T-helper 2 cell (primary cell): ENCODE measurements at places on chromosomes 3 and 15.
A peak's percentile ranks its signal among the peaks of the same experiment; 100 is the strongest.

- DNase-seq: no peak
Measured at GRCh38 chr3:104632521-104632920, 734.2 kb upstream of the ALCAM start.

DNA sequence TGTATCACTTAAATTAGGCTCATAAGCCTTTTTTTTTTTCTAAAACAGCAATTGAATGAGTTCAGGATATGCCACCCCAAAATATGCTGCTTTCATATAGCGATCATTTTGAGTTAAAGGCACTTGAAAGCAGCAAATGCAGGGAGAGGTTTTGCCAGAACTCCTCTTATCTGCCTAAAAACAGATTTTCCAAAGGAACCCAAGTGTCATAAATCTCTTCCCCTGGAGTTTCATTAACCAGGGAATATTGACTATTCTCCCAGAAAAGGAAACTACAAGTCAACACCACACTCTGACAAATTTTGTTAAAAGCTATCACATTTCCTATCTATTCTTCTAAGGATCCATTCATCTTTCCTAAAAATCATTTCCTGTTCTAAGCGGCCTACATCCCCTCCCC, 11.3 kb downstream of the DNAAF4 start:
- DNase-seq: no peak

DNA sequence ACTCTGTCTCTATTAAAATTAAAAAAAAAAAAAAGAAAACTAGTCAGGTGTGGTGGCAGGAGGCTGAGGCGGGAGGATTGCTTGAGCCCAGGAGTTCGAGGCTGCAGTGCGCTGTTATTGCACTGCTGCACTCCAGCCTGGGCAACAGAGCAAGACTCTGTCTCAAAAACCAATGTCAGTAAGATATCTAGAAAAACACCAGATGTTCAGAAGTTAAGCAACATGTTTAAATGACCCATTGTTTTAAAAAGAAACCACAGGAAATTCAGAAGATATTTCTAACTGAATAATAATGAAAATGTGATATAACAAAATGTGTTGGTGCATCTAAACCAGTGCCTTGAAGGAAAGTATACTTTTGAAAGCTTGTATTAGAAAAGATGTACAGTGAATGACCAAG, 203.4 kb upstream of the CGNL1 start:
- no peak for DNase-seq

GRCh38 chr3:44016818-44017217, 224.9 kb upstream of the TOPAZ1 start:
- DNase-seq: no peak

GRCh38 chr3:9373465-9373864, 10.6 kb downstream of the THUMPD3 start:
- DNase-seq: no peak

- no peak for DNase-seq
Measured at GRCh38 chr3:141044695-141045641, 6.2 kb upstream of the SPSB4 start.

DNA sequence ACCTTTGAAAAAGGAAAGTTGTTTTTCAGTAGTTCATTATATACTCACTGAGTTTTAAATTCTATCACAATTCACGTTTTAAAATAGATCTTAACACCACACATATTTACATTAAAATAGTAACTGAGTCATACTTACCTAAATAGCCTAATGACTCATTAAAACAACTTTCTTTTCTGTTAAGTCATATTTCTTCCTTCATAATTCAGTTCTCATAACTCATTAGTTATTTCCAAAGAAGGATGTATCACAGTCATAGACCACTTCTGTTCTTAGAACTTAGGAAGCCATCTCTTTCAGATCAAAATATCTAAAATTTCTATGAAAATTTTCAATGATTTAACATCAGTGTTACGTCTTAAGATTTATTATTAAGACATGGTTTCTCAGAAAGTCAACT, 885.9 kb downstream of the FHIT start:
- no peak for DNase-seq

DNA sequence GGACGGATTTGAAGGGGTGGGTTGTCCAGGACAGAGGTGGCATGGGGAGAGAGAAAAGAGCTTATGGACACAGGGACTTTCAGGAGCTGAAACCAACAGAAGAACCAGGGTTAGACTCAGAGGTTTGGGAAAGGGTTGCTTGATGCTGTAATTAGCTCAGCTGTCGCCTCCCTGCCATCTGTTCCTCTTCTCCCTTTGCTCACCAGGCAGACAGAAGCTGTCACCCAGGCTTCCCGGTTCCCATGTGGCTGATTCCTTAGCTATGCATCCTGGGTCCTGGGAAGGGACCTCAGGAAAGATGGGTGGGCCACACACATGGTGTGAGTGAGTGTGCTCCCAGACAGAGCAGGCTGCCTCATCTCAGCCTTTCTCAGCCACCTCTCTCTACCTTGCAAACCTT, 14.1 kb downstream of the PTPN23 start:
- DNase-seq: no peak

DNA sequence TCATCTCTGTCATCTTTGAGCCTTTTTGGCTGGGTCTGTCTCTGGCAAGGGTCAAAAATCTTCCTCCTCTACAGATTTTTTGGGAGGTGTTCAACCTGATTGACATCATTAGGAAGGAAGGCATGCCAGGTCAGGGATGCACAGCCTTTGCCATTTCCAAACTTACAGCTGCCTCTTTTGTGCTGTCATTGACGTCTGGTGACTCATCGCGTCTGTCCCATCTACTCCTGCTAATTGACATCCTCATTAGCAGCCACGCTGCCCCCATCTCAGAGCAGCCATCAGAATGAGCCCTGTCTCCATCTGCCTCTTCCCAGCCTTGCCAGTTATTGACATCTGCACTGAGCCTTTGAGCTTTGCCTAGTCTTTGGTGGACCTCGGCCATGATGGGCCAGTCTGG, 53.0 kb downstream of the PDIA5 start:
- no peak for DNase-seq

DNA sequence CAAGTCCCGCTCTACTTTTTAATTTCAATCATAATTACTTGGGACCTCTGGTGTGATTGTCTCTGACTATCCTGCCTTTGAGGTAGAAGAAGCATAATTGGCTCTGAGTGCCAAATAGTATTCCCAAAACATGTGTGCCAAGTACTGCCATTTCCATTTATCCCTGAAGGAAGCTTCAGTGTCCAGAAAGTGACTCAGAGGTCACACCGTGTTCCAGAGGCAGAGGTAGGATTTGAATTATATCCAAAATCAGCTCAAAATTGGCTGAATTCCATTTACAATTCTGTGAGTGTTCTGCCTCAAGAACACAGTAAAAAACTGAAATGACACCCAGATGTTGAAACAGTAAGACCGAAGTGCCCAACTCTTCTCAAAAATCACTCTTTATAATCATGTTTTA, 255.3 kb downstream of the RSL24D1 start:
- no peak for DNase-seq

GRCh38 chr15:78070049-78070700, 7.3 kb downstream of the TBC1D2B start:
- peak; percentile 75 for DNase-seq

DNA sequence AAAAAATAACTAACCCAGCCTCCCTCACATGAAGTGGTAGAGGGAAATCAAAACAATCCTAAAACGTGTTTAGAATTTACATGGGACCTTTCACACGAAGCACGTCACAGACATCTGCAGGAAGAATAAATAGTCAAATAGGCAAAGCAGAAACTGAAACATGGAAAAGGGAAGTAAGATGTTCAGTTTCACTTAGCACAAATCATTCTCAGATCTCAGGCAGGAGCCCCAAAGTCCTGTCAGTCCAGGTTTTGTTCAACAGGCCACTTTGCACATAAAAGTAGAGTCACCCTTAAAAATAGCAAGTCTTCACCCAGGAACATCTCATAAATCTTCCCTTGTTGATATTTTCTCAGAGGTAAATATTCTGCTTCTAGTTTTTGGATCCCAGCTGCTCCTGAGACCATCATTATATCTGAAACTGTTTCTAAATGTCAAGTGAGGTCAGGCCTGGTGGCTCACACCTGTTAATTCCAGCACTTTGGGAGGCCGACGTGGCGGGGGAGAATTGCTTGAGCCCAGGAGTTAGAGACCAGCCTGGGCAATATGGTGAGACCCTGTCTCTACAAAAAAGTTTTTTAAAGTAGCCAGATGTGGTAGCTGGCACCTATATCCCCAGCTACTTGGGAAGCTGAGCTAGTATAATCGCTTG, 1.9 kb downstream of the RUBCN start:
- DNase-seq: no peak

- DNase-seq: no peak
Measured at GRCh38 chr15:75161917-75162414, 39.7 kb upstream of the C15orf39 start.

- no peak for DNase-seq
Measured at GRCh38 chr3:156143136-156143535, 22.8 kb downstream of the KCNAB1 start.

DNA sequence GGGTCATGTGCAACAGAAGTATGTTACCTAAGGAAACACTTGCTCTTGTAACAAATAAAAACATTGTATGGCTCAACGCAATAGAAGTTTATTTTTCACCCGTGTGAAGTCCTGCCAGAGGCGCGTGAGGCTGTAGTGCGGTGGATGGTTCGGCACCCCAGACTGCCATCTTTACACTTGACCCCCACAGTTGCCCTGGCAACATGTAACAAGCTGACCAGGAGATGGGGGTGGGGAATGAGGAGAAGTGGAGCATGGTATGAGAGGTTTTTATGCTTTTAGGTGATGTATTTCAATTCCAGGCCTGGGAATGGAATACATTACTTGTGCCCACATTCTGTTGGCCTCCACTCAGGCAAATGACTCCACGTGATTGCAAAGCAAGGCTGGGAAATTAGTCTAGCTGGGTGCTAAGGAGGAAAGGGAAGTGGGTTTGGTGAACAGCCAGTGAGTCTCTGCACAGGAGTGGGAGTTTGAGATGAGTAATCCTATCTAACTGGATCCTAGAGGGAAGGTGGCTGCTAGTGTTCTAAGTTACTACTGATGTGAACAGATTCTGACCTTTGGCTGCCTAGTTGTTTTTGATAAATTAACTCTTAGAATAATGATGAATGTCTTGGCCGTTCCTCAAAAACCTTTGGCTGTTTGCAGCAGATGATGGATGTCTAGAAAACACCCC, 33.8 kb upstream of the GREM1 start:
- peak; percentile 12 for DNase-seq

GRCh38 chr3:107661447-107662123, 138.8 kb downstream of the BBX start:
- no peak for DNase-seq

GRCh38 chr3:111829023-111829422, 30.0 kb upstream of the PHLDB2 start:
- no peak for DNase-seq

GRCh38 chr3:165903885-165904630, 66.8 kb upstream of the BCHE start:
- no peak for DNase-seq

GRCh38 chr15:100229181-100230163, 112.3 kb downstream of the ADAMTS17 start:
- DNase-seq: peak; percentile 15

DNA sequence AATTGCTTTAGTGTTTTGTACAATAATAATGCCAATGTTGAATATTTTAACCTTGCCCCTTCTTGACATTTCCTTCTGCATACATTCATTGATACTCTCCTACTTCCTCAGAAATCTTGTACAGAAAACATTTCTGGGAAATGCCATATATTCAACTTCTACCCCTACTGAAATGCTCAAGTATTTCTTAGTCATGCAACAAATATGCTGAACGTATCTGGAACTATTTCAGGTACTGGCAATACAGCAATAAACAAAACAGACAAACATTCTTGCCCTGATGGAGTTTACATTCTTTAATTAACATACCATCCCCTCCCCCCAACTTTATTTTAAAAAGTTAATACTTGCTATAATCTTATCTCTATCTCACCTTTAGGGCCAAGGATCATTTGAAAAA, 147.2 kb downstream of the STAG1 start:
- no peak for DNase-seq

DNA sequence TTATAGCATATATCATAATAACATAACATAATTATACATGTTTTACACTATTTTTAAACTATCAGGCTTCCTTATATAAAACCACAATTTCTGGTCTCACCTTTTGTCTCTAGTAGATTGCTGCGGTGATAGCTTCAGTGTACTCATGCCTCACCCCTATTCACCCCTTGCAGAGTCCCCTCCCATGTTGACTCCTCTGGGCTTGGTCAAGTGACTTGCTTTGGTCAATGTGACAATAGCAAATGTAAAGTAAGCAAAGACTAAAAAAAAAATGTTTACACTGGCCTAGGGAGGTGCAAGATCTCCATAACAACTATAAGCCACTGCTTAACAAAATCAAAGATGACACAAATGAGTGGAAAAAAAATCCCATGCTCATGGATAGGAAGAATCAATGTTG, 537.5 kb downstream of the ROBO1 start:
- DNase-seq: no peak

DNA sequence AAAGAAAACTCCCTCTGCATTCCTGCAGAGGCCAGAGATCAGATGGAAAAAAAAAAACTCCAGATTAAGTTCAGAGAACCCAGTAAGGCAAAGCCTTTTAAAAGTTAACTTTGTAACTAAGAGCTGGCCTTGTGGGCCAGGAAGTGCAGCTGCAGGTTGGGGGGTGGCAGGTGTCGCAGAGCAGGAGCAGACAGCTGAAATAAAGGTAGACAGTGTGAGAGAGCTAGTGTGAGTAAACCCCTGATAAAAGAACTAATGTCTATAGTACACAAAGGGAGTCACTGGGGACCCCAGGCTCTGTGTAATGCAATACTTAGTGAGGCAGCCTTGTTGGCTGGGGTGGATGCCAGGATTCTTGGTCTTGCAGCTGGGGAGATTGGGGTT, 42.1 kb downstream of the PPCDC start:
- DNase-seq: no peak

DNA sequence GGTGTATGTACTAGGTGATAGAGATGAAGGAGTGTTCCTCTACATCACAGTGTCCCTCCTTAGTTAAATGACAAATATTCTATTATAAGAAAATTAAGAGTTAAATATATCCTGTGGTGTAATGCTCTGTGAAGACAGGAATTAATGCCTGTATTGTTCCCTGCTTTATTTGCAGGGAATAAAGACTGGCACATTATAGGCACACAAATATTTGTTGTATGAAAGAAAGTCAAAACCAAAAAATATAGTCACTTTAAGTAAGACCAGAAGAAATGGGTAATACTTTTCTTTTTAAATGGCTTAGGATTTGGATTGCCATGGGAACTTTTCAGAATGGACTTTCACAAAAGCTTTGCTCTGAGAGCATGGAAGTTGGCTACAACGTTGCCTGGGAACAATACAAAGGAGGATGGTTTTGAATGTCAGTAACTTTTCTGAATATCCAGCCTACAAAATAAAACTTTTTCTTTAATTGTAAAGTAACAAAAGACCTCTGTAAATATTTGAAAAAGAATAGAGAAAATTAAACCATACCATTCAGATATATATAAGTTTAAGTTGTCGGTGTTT, 158.0 kb upstream of the P2RY1 start:
- no peak for DNase-seq

DNA sequence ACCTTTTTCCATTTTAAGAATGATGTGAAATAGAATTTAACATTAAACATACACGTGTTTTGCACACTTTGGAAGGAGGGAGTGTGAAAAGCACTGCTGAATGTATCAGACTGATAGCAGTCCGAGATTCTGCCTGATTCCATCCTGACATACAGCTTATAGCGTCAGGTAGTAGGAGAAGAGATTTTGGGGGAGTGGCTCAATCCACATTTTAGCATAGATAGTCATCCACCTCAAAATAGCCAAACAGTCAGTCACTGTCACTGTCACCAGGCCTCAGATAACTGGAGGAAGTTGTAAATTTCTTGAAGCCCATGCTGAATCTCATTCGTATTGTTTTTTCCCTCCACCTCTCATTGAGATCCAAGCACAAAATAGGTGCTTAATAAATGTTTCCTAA, 35.4 kb upstream of the ARHGEF26 start:
- DNase-seq: no peak

GRCh38 chr15:44763848-44764247, 27.5 kb downstream of the TRIM69 start:
- DNase-seq: no peak
